A375 (cell line): ENCODE measurements at places on chromosomes 2 and 18. TPM values are rescaled to one million over a fixed set of nuclear protein-coding genes. Genes with fewer than 3 reads are reported as not detected.

NAT8 gene
- total RNA-seq, result not detected in 2 replicates

ALPG gene
- total RNA-seq, result not detected in 2 replicates

GCA gene
- total RNA-seq, result 3.7 TPM in 2 replicates

STPG4 gene
- total RNA-seq, result 0.15 and 0.45 TPM in 2 replicates

GKN2 gene
- not detected in 2 replicates for total RNA-seq

CTNNA2 gene
- not detected in 2 replicates for total RNA-seq

FABP1 gene
- 0.30 TPM in 1 of 2 replicates, not detected in the other for total RNA-seq

SLC40A1 gene
- 0.42 TPM in 1 of 2 replicates, not detected in the other for total RNA-seq

PCARE gene
- 0.04 TPM in 1 of 2 replicates, not detected in the other for total RNA-seq

CTAGE1 gene
- not detected in 2 replicates for total RNA-seq

ASNSD1 gene
- total RNA-seq, result 34.4 and 37.7 TPM in 2 replicates

KATNAL2 gene
- total RNA-seq, result 1.5 and 3.3 TPM in 2 replicates

TTC21B gene
- 11.6 and 18.2 TPM in 2 replicates for total RNA-seq

ZEB2 gene
- total RNA-seq, result 29.1 and 30.3 TPM in 2 replicates

ZNF396 gene
- 0.72 and 1.4 TPM in 2 replicates for total RNA-seq

APOB gene
- not detected in 2 replicates for total RNA-seq

TMEM237 gene
- 15.4 and 20.8 TPM in 2 replicates for total RNA-seq

UGT1A8 gene
- total RNA-seq, result not detected in 2 replicates

BBS5 gene
- 1.9 and 2.3 TPM in 2 replicates for total RNA-seq

MALL gene
- total RNA-seq, result 0.57 TPM in 1 of 2 replicates, not detected in the other

BCL11A gene
- total RNA-seq, result 0.66 and 0.79 TPM in 2 replicates

TTR gene
- not detected in 2 replicates for total RNA-seq

RNF125 gene
- 8.8 and 11.3 TPM in 2 replicates for total RNA-seq
